ENCODE measurements at places on chromosomes 16 and 17.

DNA sequence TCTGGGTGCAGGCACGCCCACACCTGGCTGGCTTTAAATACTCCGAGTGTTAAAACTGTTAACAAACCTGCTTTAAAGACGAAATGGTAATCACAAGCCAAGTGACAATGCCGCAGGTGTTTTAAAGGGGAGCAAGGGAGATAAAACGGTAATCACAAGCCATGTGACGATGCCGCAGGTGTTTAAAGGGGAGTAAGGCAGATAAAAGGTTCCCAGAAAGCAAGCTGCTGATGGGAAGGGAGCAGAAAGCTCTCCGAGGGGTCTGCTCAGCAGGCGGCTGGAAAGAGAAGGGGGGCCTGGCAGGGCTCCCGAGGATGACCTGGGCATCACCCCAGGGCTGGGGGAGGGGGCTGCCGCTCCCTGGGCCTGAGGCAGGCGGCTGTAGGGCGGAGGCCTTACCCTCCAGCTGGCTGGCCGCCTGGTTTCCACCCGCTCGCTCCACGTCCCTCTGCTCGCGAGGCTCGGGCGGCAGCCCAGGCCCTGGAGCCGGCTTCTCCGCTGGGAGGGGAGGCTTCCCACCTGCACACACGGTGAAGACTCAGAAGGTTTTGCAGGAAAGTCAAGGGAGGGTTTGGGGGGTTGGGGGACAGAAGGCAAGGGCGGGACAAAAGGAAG lies 12.1 kb downstream of the NDUFAF8 start:
- no peak for DNase-seq

GRCh38 chr17:15377616-15378015 lies 36.2 kb upstream of the TEKT3 start:
- no peak for DNase-seq

GRCh38 chr16:89210904-89211515 lies 6.5 kb upstream of the ZNF778 start:
- DNase-seq, result no peak

DNA sequence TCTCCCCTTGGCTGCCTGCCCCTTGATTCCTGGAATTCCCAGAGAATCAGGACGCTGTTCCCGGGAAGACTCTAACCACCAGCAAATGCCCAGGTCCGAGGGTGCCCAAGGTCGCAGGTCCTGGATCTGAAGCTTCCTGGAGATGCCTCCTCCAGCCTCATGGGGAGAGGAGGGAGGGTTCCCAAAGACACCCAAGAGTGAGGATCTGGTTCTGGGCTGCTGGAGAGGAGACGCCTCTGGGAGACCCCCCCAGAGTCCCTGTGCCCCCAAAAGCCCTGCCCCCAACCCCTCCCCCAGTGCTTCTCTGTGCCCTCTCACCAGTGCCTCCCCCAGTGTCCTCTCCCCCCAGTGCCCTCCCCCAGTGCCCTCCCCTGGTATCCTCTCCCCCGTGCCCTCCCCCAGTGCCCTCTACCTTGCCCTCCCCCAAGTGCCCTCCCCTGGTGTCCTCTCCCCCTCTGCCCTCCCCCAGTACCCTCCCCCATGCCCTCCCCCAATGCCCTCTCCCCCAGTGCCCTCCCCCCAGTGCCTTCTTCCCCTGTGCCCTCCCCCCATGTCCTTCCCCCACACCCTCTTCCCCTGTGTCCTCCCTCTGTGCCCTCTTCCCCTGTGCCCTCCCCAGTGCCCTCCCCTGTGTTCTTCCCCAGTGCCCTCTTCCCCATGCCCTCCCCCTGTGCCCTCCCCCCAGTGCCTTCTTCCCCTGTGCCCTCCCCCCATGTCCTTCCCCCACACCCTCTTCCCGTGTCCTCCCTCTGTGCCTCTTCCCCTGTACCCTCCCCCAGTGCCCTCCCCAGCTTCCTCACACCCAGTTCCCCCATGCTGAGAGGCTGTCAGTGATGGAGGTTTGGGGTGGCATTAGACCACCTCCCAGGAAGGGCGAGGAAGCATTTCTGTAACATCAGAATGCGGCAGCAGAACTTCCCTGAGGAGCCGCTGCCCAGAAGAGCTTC lies 6.3 kb upstream of the SECTM1 start:
- no peak for DNase-seq

DNA sequence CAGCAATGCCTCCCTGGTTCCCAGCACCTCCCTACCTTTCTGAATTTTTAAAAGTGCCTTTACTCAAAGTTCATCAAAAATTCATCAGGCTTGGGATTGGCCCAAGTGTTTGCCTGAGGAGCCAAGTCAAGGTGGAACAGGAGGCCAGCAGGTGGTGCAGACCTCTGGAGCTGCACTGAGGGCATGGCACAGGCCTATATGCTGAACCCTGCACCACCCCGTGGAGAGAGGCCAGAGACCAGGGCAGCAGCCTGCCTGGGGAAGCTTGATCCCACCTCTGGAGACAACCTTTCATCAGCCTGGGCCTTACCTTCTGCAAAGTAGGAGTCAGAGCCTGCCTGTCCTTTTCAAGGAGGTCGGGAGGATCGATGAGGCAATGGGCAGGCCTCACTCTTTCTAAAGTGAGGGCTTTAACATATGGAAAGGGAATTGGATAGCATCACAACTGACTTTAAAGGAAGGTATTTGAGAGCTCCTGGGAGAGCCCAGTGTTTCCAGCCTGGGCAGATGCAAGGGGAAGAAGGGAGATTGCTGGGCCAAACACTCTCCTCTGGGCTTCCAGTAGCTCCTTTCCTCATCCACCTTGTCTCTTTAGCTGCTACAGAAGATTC lies 31.8 kb upstream of the TMEM132E start:
- DNase-seq, result no peak

GRCh38 chr16:66735891-66736290 lies 15.5 kb downstream of the DYNC1LI2 start:
- DNase-seq, result no peak

DNA sequence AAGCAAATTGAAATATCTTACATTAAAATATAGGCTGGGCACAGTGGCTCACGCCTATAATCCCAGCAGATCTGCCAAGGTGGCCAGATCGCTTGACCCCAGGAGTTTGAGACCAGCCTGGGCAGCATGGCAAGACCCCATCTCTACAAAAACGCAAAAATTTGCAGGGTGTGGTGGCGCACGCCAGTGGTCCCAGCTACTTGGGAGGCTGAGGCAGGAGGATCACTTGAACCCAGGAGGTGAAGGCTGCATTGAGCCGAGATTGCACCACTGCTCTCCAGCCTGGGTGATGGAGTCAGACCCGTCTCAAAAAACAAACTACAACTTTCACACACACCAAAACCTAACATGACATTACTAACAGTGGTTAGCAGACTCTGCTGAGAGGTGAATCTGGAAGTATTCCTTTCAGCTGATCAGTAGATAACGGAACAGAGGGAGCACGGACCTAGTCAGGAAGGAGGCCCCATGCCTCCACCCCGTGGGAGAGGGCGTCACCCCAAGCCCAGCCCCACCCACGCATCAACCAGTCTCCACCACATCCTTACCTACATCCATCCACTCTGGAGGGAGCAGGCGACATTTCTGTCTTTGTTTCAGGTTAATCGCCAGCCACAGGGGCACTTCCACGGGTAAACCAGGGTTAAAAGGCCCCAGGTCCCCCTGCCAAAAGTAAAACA lies 1.7 kb downstream of the GINS2 start:
- DNase-seq, result no peak

GRCh38 chr17:58032691-58033415 lies 25.8 kb upstream of the SRSF1 start:
- DNase-seq, result no peak

- DNase-seq, result no peak
Measured at GRCh38 chr17:42844761-42845555, 578 bp downstream of the AOC2 start.
